ENCODE measurements at places on chromosomes 16 and 17.
A peak's percentile ranks its signal among the peaks of the same experiment; 100 is the strongest.

DNA sequence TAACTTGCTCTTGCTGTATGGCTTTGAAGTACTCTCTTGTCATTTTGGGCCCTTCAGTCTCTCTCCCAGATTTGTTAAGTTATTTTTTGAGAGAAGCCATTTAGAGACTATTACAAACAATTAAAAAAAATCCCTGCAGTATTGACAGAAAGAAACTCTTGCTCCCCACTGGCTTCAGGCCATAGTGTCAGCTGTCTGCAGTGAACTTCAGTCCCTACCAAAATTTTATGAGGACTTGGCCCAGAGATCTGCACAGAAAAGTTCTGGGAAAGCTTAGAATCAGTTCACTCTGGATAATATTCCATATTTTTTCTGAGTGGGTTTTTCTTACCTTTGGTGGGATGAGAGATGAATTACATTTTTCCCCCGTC is 30.9 kb upstream of the SUPT4H1 start:
- no peak for DNase-seq

DNA sequence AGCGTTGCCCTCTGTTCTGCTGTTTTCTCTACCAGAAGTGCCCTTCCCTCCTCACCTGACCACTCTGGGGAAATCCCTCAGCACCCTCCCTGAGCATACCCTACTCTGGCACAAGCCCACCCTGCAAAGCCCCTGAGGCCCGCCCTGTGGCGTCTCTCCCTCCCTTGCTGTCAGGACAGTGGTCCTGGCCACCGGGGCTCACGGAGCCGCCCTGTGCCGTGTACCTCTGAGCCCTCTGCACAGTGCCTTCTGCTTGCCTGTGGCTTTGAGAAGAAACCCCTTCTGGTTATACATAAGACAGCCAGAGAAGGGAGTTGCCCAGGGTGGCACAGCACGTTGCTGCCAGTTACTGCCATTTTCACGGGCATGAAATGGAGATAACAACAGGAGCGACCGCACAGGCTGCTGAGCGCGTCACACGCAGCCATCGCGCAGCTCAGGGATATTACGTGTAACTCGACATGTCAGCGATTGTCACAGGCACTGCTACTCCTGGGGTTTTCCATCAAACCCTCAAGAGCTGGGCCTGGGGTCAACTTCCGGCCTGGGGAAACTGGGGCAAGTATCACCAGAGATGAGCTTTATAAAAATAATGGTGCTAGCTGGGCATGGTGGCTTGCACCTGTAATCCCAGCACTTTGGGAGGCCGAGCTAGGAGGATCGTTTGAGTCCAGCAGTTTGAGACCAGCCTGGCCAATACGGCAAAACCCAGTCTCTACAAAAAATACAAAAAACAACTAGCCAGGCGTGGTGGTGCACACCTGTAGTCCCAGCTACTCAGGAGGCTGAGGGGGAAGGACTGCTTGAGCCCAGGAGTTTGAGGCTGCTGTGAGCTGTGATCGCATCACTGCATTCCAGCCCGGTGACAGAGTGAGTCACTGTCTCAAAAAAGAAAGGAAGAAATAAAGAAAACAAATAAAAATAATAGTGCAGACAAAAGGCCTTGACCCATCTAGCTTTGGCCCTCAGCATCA is 14.8 kb downstream of the SCGB1C2 start:
- DNase-seq = no peak

- no peak for DNase-seq
These were observed 79.5 kb downstream of the ANKRD11 start for GRCh38 chr16:89410794-89411309.

DNA sequence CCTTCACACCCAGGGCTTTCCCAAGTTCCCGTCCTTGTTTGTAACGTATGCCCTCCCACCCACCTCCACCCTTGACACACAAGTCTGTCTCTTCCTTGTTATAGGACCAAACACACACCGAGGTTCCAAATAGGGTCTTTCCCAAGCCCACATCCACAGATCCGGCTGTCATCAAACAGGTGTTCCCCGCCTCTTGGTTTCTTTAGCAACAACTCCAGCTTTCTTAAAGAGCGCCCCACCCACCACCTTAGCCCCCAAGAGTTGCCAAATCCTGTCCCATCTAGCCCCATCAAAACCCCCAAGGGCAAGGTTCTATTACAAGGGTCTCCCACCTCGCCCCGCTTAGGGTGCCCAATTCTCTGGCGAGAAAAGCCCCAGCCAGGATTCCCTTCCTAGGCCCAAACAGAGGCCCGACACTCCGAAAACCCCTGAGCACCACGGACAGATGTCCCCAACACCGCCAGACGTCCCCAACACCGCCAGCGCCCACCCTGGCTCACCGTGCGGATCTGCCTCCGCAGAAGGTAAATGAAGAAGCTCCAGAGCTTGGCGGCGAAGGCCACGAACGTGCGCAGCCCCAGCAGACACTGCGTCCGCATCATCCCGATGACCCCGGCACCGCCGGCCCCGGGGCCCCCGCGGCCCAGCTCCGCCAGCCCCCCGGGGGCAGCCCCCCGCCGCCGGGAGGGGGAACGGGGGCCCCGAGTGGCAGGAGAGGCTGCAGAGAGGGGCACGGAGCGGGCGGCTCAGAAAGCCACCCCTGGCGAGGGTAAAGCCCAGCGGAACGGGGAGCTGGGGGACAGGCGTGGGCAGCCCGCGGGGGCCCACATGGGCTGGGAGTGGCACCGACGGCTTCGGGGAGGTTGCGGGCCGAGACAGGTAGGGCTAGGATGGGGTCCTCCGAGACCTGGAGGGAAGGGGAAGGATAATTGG is 573 bp downstream of the CTDNEP1 start:
- DNase-seq = no peak

DNA sequence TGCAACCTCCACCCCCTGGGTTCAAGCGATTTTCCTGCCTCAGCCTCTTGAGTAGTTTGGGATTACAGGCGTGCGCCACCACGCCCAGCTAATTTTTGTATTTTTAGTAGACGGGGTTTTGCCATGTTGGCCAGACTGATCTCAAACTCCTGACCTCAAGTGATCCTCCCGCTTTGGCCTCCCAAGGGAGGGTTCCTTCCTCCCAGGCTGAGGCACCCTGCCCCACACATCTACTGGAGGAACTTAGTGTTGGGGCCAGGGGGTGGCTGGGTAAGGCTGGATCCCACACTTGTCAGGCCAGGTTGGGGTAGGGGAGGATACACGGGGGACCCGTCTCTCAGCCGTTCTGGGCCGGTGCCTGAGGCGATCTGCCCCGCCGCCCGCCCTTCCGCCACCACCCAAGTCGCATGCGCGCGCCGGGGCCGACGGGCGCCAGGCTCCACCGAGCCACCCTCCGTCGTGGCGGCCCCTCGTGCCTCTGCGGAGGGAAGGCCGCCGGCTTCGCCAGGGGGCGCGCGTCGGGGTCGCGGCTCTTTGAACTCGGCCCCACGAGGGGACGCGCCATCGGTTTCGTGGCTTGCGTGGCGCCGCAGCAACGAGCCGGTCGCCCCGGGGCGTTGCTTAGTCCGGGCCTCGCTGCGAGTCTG is 15.9 kb downstream of the GRB7 start:
- peak; percentile 73 for DNase-seq

DNA sequence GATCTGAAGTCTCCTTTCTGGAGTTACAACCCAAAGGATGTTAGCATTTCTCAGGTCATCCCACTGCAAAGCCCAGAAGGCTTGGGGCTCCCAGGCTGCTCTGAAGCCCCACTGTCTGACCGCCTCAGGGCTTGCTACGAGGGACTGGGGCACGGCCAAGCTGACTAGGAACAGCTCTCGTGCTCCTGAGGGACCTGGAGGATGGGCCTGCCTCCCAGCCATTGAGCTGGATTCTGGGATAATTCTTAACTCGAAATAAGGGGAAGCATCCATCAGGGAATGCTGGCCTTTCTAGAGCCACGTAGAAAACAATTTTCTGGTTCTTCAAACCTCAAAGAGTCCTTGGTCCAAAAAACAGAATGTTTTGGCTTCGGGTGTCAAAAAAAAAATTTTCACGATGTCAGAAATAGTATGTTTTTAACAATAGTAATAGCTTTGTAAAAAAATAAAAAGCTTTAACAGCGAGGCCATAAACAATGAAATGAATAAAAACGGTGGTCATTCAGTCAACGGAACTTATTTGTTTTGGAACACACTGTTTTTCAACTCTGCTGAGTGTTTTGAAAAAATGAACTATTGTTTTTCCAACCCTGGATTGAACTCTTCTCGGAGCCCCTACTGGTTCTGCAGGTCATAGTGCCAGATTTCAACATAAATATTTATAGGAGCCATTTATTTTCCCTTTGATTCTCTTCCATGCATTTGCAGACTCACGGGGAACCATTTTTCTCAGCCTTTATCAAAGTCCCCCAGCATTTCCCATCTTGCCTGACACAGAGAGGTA is 16.4 kb upstream of the HERPUD1 start:
- DNase-seq = no peak

DNA sequence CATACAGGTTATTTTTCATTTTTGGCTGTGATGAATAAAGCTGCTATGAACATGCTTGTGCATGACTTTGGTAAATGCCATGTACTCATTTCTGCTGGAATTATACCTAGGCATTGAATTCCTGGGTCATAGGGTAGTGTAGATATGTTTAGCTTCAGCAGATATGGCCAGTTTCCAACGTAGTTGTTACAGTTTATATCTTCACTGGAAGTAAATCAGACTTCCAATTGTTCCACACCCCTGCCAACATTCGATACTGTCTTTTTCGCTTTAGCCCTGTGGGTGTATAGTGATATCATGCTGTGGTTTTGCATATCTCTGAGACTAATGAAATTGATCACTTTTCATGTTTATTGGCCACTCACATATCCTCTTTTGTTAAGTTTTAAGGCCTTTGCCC is 50.4 kb downstream of the ARHGAP27 start:
- no peak for DNase-seq

GRCh38 chr16:59697761-59698160 is 963.6 kb upstream of the GOT2 start:
- no peak for DNase-seq

- DNase-seq = no peak
These were observed 4.0 kb upstream of the ZC3H18 start for GRCh38 chr16:88566158-88566557.

- peak; percentile 63 for DNase-seq
These were observed at the start of gene SMURF2 for GRCh38 chr17:64661976-64662773. Gene SMURF2, minus strand, starts transcription at chr17:64662307. Its CDS starts 427 bp downstream, at chr17:64661880.

DNA sequence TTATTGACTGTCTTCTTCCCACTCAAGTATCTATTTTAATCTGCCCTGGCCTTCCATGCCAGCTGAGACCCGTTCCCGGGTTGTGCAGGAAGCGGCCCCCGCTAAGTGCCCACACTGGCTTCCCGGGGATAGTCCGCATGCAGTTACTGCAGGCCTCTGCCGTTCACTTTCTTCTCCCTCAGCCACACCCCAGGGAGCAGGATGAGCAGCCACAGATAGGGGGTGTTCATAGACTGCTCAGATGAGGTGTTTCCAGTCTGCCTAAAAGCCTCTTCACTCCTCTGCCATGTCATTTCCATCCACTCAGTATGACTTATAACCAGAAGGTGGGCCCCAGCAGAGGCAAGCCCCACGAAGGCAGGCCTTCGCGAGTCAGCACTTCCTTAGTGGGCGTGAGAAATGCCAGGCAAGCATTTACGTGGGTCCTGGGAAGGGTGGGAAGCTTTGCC is 7.7 kb downstream of the MED9 start:
- no peak for DNase-seq

DNA sequence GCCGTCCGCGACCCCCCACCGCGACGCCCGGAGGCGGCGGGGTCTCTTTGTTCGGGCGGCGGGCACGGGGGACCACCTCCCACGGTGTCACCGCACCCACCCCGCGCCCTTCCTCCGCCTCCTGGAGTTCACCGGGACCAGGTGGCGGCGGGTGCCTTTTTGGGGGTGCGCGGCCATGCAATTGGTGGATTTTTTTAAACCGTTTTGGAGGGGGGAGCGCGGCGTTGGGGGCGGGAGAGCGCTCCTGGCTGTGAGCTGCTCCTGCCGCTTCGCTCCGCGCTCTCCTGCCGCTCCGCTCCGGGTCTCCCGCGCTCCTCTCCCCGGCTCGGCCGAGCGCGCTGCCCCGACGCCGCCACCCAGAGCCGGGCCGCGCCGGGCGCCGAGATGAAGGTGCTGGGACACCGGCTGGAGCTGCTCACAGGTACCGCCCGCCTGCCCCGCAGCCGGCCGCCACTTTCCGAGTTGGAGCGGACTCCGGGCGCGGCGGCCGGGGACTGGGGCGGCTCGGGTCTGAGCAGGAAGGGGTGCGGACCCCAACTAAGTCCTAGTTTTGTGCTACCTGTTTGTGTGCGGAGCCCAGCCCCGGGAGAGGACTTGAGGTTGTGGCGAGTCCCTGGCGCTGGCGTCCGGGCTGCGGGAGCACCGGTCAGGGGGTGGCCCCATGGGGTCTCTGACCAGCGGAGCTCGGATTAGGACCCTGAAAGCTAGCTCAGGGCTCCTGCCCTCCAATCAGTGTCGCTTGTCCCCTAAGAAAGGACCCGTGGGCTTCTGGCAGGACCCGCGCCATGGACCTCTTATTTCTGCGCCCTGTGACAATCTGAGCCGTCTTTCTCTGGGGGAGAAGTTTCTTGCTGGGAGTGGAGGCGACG is 35.7 kb upstream of the NDRG4 start:
- no peak for DNase-seq

DNA sequence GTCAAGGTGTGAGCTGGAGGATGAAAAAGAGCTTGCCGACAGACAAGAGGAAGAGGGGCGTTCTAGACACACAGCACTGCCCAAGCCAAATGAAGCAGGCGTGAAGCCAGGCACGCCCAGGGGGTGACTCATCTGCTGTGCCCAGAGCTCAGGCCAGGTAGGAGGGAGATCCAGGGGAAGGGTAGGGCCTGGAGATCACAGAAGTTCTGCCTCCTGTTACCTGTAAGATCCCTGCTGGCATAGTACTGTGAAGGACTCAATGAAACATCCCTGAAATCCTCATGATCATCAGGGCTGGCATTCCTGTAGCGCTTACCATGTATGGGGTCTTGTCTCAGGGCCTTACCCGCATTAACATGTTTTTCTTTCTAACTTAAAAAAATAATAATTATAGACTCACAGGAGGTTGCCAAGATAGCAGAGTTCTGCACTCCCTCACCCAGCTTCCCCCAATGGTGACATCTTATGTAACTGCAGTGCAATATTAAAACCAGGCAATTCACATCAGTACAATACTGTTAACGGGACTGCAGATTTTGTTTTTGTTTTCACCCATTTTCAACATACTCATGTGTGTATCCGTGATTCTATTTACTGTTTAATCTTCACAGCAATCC is 158.6 kb downstream of the XYLT1 start:
- no peak for DNase-seq

DNA sequence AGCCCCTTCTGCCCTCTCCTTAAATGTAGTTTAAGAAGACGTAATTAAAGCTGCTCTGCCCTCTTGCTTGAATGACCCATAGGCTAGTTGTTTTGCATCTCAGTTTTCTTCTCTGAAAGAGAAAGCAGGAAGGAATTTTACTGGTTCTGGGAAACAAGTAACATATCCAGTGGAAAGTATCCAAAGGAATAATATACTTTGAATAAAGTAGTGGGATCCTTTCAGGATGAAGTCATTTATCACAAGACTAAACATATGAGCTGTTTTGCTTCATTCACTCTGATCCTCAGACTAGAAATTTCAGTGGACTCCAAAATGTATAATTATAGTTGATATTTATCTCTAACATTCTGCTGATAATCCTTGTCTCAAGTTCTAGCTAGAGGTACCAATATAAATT is 1297.6 kb upstream of the GOT2 start:
- no peak for DNase-seq

All from activated naive CD4-positive, alpha-beta T cell (primary cell).